ENCODE measurements at places on chromosomes 7 and 10.

GRCh38 chr10:62806251-62806650, 1.7 kb downstream of the ADO start:
- DNase-seq = no peak

GRCh38 chr7:29281782-29282541, 87.4 kb downstream of the CHN2 start:
- DNase-seq = peak; percentile 25

GRCh38 chr7:98211676-98212531, 665 bp downstream of the BHLHA15 start:
- DNase-seq = no peak

GRCh38 chr7:45151967-45152366, 5.6 kb upstream of the RAMP3 start:
- no peak for DNase-seq

GRCh38 chr10:2700626-2701305, 366.6 kb upstream of the PFKP start:
- DNase-seq = no peak

Data from suppressor macrophage (primary cell).